Common myeloid progenitor, CD34-positive (primary cell): ENCODE measurements at places on chromosomes 1 and 21.

- DNase-seq = no peak
Observed at GRCh38 chr1:109846846-109847245, 63.8 kb upstream of the CSF1 start.

GRCh38 chr1:205356440-205357139 lies at the start of gene KLHDC8A:
Gene KLHDC8A, minus strand, starts transcription at chr1:205356922. Its CDS starts 13,318 bp downstream, at chr1:205343604.
- DNase-seq = no peak

- DNase-seq = peak; percentile 36
Observed at GRCh38 chr1:152398812-152399698, 15.0 kb downstream of the CRNN start.

- no peak for DNase-seq
Observed at GRCh38 chr1:231776010-231776756, 149.6 kb downstream of the DISC1 start.

- DNase-seq = no peak
Observed at GRCh38 chr1:78887458-78887857, 119.1 kb downstream of the ADGRL4 start.

DNA sequence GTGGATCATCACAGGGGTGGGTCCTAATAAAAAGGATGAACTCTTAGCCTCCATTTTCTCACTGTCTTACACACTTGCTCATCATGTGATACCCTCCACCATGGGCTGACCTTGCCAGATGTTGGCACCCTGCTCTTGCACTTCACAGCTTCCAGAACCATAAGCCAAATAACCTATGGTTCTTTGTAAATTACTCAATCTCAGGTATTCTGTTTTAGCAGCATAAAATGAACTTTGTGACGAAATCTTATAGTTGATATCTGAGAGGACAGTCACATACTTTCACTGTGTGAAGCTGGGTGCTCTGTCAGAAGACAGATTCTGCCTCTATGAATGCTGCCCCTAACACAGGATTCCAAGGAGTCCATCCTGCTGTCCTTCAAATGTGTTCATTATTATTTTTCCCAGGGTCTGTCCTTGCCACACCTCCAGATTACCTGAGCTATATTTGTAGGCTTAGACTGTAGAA lies 13.8 kb downstream of the DUSP10 start:
- DNase-seq = no peak

- no peak for DNase-seq
Observed at GRCh38 chr1:100583827-100584226, 45.9 kb downstream of the GPR88 start.
